Suppressor macrophage treated with lipopolysaccharide for 4 hours (primary cell): ENCODE measurements at places on chromosomes 1 and 21.

GRCh38 chr1:180863158-180863775 lies 49.4 kb upstream of the KIAA1614 start:
- peak; percentile 69 for DNase-seq

- no peak for DNase-seq
Observed at GRCh38 chr1:168734946-168735345, 5.9 kb upstream of the DPT start.

DNA sequence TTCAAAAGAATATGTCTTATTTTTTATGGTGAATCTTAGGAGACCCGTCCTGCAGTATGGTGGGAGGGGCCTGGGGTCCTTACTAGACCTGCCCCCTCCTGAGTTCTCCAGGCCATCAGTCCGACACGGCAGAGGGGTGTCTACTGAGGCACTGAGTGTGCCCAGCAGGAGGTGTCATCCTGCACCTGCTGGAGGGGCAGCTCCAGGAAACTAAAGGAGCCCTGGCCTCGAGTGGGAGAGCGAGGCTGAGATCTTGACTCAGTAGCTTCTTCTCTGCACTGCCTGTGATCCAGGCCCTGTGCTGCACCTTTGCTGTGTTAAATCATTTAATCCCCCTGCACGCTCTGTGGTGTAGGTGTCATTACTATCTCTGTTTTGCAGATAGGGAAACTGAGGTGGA lies 587.7 kb downstream of the PTPRU start:
- no peak for DNase-seq

DNA sequence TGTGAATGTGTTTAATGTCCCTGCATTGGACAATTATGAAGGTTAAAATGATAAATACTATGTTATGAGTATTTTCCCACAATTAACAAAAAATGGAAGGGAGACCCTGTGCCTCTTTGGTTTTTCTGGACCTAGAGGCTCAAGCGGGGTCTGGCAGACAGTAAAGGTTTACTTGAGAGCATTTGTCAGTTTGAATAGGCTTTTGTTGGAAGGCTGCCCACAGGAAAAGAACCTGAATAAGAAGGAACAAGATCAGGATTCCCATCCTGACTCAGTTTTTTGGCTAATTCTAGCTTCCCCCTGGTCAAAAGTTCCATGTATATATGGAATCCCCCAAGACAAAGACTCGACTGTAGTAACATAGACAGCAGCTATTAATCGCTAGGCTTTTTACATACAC lies 150.9 kb upstream of the JUN start:
- no peak for DNase-seq

DNA sequence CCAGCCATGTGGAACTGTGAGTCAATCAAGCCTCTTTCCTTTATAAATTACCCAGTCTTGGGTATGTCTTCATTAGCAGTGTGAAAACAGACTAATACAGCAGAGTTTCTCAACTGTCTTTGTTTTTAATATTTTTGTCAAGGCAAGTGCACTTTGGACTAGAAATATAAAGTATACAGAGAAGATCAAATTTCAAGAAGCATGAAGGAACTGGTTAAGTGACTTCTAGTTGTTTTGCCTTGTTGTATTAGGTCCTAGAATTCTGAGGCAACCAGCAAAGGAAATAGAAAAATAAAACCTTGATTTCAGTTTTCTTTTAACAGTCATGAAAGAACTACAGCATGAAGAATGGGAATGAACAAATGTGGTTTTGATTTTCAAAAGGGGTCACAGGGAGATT lies 131.1 kb upstream of the PTGFR start:
- DNase-seq = no peak

- peak; percentile 85 for DNase-seq
Observed at GRCh38 chr1:224434691-224435317, at the start of gene WDR26. TSS of gene WDR26 (minus strand) at chr1:224434797.

DNA sequence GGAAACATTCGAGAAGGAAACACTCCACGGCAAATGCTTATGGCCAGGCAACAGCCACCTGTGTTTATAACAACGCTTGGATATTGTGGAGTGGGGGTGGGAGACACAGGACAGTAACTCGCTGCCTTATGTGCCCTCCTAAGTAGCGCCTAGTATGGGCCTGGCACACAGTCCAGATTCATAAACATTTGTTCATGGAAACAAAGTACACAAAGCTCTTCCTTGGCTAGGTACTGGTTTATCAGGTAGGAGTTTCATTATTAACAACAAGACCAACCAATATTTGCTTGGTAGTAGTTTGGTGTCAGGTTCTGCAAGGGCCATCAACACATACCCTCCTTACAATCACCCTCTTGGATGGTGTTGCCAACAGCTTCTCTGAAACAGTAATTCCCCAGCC lies 23.4 kb downstream of the TMCO4 start:
- DNase-seq = no peak
